Natural killer cell (primary cell): ENCODE measurements at places on chromosomes 7 and 10.

- no peak overlapping the region for H3K27ac ChIP-seq
- H3K4me3 ChIP-seq, result no peak overlapping the region
- DNase-seq, result no peak
- H3K27me3 ChIP-seq, result no peaks in the 10 kb centered on the region
- no peaks in the 10 kb centered on the region for H3K36me3 ChIP-seq
- H3K4me1 ChIP-seq, result no peaks in the 10 kb centered on the region
Measured at GRCh38 chr10:1603181-1603580, 134.1 kb downstream of the ADARB2 start.

GRCh38 chr7:23938937-23939552, 229.0 kb downstream of the STK31 start:
- H3K27ac ChIP-seq, result no peak overlapping the region
- no peak overlapping the region for H3K4me3 ChIP-seq
- H3K27me3 ChIP-seq, result peaks cover 7% of the 10 kb centered on the region
- no peak for DNase-seq
- H3K36me3 ChIP-seq, result no peaks in the 10 kb centered on the region

DNA sequence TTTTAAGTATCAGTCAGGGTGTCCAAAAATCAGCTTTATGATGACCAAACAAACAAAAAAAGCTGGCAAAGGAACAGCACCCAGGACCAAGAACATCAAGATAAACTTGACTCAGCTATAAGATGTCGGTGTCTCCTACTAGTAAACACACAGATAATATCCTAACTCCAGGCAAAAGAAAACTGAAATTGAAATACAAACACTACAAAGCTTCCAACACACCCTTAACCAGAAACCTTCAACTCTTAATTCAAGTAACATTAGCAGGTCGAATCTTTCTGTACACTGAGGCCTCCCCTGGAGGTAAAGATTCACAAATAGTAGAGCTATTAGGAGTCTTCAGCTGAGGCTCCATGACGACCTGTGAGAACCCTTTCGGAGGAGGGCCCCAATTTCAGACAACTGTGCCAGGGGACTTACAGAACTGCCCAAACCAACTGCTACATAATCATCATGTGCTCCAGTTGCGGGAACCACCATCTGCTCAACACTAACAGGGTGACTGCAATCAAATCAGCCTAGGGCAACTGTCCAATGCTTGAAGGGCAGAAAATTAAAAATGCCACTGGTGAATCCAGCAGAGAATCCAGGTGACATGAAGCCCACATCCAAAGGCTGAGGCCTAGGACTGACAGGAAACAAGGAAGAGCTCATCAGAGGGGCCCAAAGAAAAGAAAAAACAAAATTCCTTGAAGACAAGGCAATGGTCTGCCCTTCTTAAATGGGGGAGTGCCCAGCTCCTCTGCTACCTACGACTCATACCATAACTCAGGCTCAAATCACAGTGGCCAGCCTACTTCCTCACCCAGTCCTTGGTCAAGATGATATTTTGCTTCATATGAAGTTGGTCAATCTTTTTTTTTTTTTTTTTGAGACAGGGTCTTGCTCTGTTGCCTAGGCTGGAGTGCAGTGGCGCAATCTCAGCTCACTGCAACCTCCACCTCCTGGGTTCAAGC, 20.0 kb downstream of the XPNPEP1 start:
- no peaks in the 10 kb centered on the region for H3K27me3 ChIP-seq
- H3K27ac ChIP-seq, result no peak overlapping the region
- peaks cover 13% of the 10 kb centered on the region for H3K4me1 ChIP-seq
- peak; percentile 46 for DNase-seq
- no peak overlapping the region for H3K4me3 ChIP-seq

DNA sequence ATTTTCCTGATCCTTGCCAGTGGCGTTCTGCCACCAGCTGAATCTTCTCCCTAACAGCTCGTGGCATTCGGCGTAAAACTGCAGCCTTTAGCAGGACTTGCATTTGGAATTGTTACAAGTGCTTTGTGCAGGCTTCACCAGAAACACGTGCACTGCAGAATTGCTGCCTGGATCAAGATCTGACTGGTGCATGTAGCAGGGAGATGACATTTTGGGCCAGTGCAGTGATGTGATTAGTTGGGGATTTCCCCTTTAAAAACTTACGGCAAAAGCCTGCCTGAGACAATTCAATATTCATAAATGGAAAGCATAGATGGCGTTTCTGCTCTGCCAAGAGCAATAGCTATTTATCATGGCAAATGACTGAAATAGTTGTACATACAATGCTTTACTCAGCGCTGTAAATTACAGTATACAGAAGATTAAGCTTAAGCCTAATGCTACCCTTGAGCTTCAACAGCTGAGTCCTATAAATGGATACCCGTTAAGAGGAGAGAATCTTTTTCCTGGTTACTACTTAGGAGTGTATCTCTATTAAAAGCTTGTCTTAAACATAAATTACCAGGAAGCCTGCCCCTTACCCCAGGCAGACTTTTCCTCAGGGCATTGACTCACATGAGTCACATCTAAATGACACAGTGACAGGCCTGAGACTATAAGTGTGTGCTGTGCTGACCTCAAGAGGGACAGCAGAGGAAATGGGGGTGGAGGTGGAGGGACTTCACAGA, 106.3 kb downstream of the ATXN7L1 start:
- no peak overlapping the region for H3K4me3 ChIP-seq
- no peak overlapping the region for H3K27ac ChIP-seq
- DNase-seq, result no peak
- no peaks in the 10 kb centered on the region for H3K36me3 ChIP-seq
- no peaks in the 10 kb centered on the region for H3K4me1 ChIP-seq

DNA sequence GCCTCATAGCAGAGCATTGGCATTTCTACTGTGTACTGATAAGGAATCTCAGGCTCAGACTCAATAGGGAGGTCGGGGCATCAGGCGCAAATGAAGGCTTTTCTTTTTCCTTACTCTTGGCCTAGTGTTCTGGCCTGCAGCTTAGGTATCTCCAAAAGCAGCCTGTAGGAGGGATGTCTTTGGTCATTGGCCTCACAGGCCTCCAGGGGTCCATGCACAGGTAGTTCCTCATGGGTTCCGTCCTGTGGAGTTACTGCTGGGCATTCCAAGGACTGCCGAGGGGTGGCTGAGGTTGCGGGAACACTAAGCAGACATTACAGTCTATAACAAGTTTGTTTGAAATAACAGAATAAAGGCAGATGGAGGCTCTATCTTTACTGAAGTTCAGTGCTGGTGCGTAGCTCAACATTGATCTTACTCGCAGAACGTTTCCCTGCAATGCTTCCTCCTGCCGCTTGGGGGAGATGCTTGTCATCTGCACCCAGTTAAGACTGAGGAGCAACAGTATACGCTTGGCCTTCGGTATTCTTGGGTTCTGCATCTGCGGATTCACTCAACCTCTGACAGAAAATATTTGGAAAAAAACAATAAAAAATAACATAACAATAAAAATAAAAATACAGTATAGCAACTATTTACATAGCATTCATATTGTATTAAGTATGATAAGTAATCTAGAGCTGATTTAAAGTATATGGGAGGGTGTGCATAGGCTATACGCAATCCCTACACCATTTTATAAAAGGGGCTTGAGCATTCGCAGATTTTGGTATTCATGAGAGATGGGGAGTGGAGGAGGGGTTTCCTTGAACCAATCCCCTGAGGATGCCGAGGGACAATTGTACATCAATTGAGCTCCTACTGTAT, 58.9 kb downstream of the SH2D4B start:
- H3K36me3 ChIP-seq, result no peaks in the 10 kb centered on the region
- H3K4me3 ChIP-seq, result no peak overlapping the region
- H3K27ac ChIP-seq, result no peak overlapping the region
- no peaks in the 10 kb centered on the region for H3K4me1 ChIP-seq
- no peaks in the 10 kb centered on the region for H3K27me3 ChIP-seq

DNA sequence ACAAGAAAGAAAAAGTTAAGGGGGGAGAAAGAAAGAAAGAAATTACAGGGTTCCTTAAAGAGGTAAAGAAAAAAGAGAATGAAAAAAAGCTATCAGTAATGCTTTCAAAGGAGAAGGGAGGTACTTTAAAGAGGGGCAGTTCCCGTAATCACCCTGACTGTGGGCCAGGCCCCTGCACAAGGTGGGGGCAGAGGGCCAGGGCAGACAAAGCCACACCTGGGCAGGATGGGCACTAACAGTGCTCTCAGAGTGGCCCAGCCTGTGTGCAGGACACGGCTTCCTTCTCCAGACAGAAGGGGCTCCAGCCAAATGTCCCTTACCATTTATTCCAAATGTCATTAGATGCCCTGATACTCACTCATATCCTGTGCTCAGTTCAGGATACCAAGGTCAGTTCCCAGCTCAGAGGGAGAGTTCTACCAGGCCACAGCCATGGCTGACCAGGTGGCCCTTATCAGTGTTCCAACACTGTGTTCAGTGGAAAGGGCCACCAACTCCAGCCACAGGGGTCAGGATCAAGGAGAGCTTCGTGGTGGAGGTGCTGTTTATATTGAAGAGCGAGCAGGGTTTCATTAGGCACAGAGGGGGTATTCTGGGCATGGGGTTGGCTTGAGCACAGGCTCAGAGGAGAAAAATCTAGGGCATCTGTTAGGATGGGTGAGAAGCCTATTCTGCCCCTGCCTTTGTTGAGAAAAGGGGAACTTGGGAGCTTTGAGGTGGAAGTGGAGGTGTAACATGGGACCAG, 29.9 kb downstream of the DPCD start:
- no peak for DNase-seq
- no peaks in the 10 kb centered on the region for H3K27me3 ChIP-seq
- peaks cover 8% of the 10 kb centered on the region for H3K4me1 ChIP-seq
- no peak overlapping the region for H3K27ac ChIP-seq
- no peak overlapping the region for H3K4me3 ChIP-seq

DNA sequence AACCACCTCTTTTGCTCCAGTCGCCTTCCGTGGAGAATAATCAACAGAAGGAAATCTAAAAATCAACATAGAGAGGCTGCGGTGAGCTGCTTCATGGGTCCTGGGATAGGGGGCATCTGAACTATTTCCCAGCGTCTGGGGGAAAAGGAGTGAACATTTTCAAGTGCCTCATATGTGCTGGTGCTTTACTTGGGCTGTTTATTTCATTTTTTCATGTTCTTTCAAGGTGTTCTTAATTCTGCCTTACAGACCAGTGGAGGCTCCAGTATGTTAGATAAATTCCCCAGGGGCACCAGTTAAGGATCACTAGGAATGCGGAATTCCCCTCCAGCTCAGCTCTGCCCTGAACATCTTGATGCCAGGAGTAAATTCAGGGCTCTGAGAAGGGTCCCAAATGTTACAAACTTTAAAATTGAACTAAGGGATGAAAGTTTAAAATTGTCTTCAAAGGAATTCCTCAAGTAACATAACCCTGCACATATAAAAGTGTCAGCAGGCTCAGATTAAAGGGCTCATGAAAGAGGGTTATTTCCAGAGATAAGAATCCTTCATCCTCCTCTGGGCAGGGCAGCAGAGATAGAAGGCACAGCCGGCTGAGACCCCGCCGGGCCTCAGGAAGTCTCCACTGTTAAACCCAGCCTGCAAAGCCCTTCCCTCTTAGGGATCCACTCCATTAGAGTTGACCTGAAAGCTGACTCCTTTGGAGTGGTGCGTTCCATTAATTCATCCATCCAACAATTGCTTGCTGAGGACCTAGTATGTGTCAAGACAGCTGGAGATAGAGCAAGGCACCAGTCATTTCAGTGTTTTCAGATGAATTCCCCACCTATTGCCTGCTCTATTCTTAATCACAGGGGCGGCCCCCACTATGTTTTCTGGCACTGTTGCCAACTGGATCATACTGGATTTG, 345.8 kb downstream of the KCNMA1 start:
- no peaks in the 10 kb centered on the region for H3K27me3 ChIP-seq
- no peak overlapping the region for H3K27ac ChIP-seq
- H3K4me1 ChIP-seq, result no peaks in the 10 kb centered on the region
- no peak overlapping the region for H3K4me3 ChIP-seq
- no peaks in the 10 kb centered on the region for H3K36me3 ChIP-seq
- no peak for DNase-seq

DNA sequence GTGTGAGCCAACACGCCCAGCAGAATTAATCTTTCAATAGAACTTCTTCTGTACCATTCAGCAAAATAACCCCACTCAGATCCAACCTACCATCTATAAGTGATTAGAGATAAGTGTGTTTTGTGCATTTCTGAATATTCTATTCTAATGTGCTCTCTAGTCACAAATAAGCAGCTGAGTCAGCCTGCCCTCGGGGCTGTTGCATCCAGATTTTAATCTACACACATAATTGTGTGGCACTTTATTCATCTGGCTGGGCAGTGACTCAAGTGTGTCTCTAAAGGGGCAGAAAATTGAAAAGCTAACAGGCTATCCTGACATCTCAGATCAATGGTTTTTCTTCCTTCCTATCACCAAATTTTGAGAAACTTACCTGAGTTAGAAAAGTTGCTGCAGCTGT, 60.3 kb downstream of the PRR15 start:
- no peaks in the 10 kb centered on the region for H3K4me1 ChIP-seq
- DNase-seq, result no peak
- no peaks in the 10 kb centered on the region for H3K27me3 ChIP-seq
- no peaks in the 10 kb centered on the region for H3K36me3 ChIP-seq

GRCh38 chr10:109019001-109019424, 904.3 kb downstream of the XPNPEP1 start:
- no peak overlapping the region for H3K27ac ChIP-seq
- no peaks in the 10 kb centered on the region for H3K27me3 ChIP-seq
- no peaks in the 10 kb centered on the region for H3K36me3 ChIP-seq
- no peaks in the 10 kb centered on the region for H3K4me1 ChIP-seq
- DNase-seq, result no peak

GRCh38 chr10:99766302-99766681, 16.1 kb upstream of the ABCC2 start:
- no peak overlapping the region for H3K27ac ChIP-seq
- H3K36me3 ChIP-seq, result no peaks in the 10 kb centered on the region
- peaks cover 14% of the 10 kb centered on the region for H3K4me1 ChIP-seq
- peak; percentile 29 for DNase-seq
- no peaks in the 10 kb centered on the region for H3K27me3 ChIP-seq

GRCh38 chr10:102231357-102232318, 5.5 kb downstream of the ELOVL3 start:
- H3K27me3 ChIP-seq, result peaks cover 43% of the 10 kb centered on the region
- H3K4me3 ChIP-seq, result peak overlapping the region; percentile 25
- no peaks in the 10 kb centered on the region for H3K36me3 ChIP-seq

GRCh38 chr7:26490640-26491624, 199.3 kb downstream of the SNX10 start:
- H3K27me3 ChIP-seq, result no peaks in the 10 kb centered on the region
- no peaks in the 10 kb centered on the region for H3K36me3 ChIP-seq
- no peak for DNase-seq

DNA sequence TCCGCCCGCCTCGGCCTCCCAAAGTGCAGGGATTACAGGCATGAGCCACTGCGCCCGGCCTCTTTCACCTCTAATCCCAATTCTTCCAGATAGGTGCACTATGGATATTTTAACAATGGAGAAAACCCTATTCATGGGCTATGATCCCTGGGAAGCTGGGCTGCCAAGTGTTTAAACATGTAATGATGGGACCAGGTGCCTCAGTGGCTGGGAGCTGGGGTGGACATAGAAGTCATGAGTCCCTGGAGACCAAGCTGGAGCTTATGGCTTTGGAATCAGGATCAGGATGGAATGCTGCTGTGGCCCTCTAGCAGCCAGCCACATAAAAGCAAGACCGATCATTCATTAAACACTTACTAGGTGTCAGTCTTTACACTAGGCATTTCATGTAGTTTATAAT, 41.8 kb upstream of the IGFBP3 start:
- H3K4me1 ChIP-seq, result no peaks in the 10 kb centered on the region
- DNase-seq, result no peak
- no peak overlapping the region for H3K4me3 ChIP-seq
- no peaks in the 10 kb centered on the region for H3K27me3 ChIP-seq
- H3K27ac ChIP-seq, result no peak overlapping the region
